NCI-H1417 (cell line): ENCODE measurements at places on chromosomes 5 and 9.

GRCh38 chr9:104748359-104749031 lies 1.0 kb downstream of the NIPSNAP3A start:
- DNase-seq: no peak

DNA sequence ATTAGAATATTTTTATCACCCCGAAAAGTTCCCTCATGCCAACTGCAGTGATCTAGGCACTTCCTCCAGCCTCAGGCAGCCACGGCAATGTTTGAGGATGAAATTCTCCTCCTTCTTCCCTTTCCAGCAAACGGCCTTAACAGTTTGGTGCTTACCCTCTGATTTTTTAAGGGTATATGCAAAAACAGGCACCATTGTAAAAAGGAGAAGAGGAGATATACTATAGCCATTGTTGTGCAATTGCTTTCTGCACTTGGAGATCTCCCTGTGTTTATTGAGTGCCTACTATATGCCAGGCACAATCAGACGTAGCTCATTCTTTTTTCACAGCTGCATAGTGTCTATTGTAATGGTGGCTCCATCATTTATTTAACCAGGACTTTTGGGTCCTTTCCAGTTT lies 29.4 kb downstream of the GSN start:
- no peak for DNase-seq

- DNase-seq: no peak
Observed at GRCh38 chr5:90214991-90215390, 194.6 kb downstream of the CETN3 start.

DNA sequence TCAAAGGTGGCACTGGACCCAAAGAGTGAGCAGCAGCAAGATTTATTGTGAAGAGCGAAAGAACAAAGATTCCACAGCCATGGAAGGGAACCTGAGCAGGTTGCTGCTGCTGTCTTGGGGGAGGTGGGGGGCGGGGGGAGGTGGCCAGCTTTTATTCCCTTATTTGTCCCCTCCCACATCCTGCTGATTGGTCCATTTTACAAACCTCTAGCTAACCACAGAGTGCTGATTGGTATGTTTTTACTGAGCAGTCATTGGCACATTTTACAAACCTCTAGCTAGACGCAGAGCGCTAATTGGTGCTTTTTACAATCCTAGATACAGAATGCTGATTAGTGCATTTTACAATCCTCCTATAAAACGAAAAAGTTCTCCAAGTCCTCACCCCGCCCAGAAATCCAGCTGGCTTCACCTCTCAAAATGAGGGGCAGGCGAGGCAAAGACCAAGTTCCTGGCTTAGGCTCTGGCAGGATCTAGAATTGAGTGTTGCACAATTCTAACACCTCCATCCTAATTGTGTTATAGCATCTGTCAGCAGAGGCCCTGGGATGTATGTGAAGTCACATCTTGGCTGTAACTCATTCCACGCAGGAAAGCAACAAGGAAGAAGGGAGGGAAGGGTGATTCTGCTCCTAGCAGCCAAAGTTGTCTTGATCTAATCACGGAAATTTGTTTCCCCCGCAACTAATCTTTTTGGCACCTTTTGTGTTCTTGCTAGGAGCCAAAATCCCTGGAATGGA lies 34.3 kb downstream of the ROR2 start:
- DNase-seq: no peak

DNA sequence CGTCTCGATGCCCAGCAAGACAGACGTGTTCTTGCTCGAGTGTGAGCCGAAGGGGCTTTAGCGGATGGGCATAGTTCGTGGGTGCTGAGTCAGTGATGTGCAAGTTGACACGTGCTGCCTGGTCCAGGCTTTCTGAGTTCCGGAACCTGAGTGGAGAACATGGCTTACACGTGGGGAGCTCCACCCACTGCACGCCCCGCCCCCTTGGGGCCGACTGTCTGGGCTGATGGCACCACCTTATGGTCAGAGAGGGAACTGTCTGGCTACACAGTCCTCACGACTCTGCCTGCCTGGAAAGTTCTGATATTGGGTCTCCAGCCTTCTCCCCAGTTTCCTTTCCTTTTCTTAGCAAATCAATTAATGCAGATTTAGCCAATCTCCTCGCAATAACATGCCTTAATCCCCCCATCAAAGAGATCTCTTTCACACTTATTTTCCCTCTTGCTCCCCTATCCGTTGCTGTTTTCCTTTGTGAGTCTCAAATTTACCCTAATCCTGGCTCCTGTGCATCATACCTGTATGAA lies 3.8 kb upstream of the STC2 start:
- DNase-seq: peak; percentile 65
